ENCODE measurements at places on chromosomes 2 and 18.
A peak's percentile ranks its signal among the peaks of the same experiment; 100 is the strongest.

DNA sequence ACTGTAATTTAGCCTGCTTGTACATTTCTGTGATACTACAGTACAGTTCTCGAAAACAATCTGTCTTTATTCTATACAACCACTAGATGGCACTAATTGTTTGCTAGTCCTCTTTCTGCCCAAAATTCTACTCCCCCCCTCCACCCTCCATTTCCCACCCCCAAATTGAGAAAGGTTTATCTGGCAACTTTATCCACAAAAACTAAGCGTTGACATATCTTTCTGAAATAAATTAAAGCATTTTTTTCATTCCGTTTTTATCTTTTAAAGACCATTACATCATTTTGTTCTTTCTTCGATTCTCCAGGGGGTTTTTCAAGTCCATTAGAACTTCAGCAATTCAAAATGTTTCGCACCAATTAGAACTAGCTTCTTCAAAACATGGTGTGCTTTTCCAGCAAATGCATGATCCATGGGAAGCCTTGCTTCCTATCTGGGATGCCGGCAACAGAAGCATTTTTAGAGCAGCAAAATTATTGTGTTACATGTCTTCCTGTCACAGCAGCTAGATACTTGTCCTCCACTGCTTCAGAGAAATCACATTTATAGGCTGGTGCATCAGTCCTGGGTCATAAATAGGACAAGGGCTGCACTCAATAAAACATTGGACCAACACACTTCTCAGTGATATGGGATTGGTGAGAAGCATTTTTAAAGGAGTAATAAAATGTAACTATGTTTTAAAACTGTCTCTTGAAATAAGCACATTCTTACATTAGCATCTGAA, 241.3 kb downstream of the PAX3 start:
- DNase-seq: peak; percentile 3

DNA sequence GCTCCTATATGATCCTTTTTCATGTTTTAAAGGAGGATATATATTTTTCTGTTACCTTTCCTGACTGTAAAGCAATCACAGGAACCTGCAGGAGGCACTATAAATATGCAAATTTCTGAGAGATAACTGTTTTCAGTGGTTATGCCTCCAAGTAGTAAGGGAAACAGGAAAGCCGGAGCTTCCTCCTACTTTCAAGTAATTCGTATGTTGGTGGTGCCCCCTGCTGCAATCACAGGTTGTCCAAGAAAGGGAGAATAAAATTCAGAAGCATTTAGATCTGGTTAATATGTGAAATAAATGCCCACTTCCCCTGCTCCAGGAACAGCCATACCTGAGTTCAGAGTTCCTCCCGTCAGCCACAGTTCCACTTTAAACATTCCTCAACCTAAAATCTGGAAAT, 12.0 kb upstream of the BCL11A start:
- peak; percentile 32 for DNase-seq

DNA sequence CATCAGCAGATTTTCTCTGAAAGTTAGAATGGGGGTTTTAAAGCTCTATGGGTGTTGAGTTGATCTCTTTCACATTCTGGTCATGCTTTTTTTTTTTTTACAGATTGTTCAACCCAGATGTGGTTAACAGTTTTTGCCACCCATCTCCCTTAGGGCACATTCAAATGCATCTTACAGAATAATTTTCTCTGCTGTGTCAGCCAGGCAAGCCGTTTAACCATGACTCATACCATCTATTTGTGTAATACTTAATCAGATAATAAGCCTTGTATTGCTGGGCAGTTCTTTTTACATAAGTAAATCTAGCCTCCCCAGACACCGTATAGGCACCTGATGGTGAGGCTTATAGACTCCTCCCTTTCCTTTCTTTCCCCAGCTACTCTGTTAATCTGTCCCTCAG, 62.0 kb downstream of the TGIF1 start:
- no peak for DNase-seq

DNA sequence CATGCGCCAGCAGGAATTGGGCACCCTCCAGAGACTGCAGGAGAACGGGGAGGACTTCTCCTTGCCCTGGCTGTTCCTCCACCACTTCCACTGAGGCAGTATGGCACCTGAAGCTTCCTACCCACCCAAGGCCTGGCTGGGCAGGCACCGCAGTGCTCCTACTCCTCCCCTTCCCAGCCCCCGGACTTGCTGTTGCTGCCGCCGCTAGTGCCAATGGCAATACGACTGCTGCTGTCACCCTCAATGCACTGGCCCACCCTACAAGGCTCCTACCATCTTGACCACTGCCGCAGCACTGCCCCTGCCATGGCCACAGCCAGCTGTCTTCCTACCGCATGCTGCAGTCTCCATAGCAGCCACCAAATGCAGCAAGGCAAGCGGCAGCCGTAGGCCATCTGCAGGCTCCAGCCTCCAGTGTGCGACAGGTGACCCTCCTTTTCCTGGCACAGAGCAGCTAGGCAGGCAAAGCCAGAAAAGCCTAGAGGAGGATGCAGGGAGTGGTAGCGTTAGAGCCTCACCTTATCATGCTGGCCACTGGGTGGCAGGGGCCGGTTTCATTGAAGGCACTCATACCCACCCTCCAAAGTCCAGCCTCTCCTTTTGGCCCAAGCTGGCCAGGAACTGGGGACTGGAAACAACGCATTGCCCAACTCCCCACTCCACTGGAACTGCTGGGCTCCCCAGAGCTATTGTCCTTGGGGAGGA, 47.4 kb upstream of the ANKRD62 start:
- no peak for DNase-seq

DNA sequence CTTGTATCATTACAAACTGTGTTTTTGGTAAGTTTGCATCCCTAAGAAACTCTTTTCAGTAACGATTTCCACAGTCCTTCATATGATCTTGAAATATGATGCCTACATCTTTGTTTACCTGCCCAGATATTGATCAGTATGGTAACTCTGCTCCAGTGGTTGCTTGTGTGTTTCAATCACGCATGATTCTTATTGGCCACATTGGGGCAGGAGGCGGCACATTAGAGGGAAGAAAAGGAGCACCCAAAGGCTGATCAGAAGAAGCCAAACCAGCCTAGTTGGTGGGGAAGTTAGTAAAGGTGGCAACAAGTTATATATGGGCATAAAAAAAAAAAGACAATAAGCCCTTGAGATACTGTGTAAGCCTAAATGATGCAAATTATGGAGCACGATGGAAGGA, 158.9 kb downstream of the RHBDD1 start:
- peak; percentile 34 for DNase-seq

DNA sequence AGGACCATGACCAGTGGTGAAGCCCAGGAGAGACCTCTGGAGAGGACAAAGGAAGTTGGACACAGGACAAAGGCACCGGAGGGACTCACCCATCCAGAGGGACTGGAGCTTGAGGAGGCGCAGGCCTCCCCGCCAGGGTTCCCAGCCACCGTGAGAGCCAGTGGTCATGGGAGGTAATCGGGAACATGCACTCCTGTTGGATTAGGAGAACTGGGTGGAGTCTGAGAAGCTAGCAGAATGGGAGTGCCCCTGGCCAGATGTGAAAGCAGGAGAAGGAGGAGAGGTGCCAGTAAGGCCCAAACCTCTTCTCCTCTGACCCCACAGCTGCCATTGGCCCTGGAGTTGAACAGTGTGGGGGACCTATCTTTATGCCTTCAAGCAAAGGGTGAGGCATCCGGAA, 20.3 kb downstream of the POU3F3 start:
- DNase-seq: no peak

- DNase-seq: peak; percentile 63
Observed at GRCh38 chr2:68292108-68292710, 27.5 kb downstream of the CNRIP1 start.

- DNase-seq: no peak
Observed at GRCh38 chr2:33384599-33384961, 91.9 kb upstream of the RASGRP3 start.

DNA sequence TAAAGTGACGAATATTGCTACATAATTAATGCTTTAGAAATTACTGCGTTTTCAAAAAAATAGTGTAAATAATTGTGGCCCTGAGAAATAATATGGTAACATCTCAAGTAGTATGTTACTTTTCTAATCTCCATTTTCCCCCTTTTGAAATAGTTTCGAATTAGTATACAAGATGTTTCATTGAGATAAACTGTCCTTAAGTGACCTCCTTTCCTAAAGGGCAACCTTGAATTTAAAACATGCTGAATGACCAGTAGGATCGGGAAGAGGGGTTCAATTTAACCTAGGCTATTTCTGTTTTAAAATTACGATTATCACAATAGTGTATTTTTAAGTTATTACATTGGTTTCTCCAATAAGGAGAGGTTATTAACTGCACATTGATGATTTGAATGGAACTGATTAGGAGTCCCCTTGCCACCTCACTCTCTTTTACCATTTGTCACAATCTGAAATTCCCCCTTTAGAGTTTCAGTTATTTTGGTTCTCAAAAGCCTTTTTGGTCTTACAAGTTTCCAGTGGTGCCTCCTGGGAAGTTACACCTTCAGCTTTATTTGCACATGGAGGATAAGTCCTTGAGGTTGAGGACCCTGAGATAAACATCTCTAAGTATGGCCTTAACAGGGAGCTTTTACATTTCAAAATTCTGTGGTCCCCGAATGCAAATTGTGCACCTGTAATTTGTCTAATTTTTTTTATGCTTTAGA, 2.3 kb downstream of the ACTR3 start:
- peak; percentile 32 for DNase-seq

DNA sequence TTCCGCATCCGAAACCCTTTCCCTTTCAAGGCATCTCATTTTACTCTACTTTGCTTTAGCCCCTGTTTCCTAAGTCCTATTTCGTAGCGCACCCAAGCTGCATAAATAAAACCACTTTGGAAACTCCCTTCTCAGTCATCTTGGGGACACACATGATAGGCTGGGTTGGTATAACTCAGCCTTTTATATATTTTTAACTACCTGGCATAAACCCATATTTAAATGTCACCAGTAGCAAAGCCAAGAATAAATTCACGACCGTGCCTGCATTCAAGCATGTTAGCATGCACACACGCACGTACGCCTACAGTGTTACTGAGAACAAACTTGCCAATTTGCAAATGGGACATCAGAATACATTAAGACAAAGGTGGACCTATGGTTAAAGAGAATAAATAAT, 564.7 kb upstream of the PIK3C3 start:
- DNase-seq: no peak

GRCh38 chr2:178271629-178272333, 77.5 kb downstream of the OSBPL6 start:
- DNase-seq: no peak

DNA sequence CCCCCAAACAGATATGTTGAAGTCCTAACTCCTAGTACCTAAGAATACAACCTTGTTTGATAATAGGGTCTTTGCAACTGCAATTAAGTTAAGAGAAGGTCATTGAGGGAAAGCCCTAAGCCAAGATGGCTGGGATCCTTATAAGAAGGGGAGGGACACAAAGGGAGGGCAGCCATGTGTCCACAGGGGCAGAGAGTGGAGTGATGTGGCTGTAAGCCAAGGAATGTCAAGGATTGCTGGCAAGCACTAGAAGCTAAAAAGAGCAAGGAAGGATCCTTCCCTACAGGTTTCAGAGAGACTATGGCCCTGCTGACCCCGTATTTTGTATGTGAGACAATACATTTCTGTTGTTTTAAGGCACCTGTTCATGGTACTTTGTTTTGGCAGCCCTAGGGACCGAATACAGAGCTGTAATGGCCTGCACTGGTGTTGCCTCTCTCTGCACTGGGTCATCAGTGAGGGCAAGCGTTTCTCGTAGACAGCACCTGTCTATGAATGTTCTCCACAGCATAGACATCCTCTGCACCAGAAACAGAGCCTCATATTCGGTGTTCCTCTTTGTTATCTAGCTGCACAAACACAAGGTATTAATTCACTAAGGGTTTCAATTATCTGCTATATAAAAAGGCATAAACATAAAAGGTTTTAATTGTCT, 75.4 kb upstream of the AQP4 start:
- DNase-seq: no peak

DNA sequence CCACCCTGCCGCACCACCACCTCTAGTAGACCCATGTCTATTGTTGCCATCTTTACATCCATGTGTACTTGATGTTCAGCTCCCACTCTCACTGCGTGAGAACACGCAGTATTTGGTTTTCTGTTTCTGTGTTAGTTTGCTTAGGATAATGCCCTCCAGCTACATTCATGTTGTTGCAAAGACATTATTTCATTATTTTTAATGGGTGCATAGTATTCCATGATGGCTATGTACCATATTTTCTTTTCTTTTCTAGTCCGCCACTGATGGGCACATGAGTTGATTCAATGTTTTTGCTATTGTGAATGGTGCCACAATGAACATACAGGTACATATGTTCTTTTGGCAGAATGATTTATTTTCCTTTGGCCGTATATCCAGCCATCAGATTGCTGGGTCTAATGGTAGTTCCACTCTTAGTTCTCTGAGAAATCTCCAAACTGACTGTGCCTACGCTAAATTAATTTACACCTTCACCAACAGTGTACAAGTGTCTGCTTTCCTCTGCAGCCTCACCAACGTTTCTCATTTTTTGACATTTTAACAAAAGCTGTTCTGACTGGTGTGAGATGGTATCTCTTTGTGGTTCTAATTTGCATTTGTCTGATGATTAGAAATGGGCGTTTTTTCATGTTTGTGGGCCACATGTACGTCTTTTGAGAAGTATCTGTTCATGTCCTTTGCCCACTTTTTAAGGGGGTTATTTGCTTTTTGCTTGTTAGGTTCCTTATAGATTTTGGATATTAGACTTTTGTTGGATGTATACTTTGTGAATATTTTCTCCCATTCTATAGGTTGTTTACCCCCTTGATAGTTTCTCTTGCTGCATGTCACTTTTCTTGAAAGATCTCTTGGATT, 10.5 kb upstream of the ZNF513 start:
- DNase-seq: no peak

GRCh38 chr18:9366126-9366714, 31.6 kb downstream of the TWSG1 start:
- DNase-seq: no peak

GRCh38 chr2:80026040-80026729, 278.4 kb downstream of the LRRTM1 start:
- DNase-seq: no peak

GRCh38 chr2:133420788-133421187, 147.5 kb downstream of the NCKAP5 start:
- DNase-seq: no peak

DNA sequence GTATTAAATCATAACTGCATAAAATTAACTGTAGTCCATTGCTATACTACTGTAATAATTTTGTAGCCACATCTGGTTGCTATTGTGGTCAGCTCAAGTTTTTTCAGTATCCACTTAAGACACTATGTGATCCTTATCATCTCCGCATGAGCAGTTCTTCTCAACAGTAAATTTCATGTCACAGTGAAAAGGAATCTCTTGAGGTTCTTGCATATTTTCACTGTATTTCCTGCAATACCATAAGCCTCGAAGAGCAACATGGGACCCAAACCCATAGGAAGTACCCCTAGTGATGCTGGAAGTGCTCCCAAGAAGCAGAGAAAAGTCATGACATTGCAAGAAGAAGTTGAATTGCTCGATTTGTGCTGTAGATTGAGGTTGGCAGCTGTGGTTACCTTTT, 86.7 kb downstream of the LDLRAD4 start:
- no peak for DNase-seq

Data from GM12865 (cell line).